D341Med (cell line): ENCODE measurements at places on chromosomes 6 and 20.

- no peak for DNase-seq
These were observed 28.4 kb downstream of the UQCC2 start for GRCh38 chr6:33683051-33683571.

- no peak for DNase-seq
These were observed 2.3 kb upstream of the HLA-DMA start for GRCh38 chr6:32954986-32955802.

GRCh38 chr6:2116496-2116895 lies 128.9 kb downstream of the GMDS start:
- DNase-seq: no peak

DNA sequence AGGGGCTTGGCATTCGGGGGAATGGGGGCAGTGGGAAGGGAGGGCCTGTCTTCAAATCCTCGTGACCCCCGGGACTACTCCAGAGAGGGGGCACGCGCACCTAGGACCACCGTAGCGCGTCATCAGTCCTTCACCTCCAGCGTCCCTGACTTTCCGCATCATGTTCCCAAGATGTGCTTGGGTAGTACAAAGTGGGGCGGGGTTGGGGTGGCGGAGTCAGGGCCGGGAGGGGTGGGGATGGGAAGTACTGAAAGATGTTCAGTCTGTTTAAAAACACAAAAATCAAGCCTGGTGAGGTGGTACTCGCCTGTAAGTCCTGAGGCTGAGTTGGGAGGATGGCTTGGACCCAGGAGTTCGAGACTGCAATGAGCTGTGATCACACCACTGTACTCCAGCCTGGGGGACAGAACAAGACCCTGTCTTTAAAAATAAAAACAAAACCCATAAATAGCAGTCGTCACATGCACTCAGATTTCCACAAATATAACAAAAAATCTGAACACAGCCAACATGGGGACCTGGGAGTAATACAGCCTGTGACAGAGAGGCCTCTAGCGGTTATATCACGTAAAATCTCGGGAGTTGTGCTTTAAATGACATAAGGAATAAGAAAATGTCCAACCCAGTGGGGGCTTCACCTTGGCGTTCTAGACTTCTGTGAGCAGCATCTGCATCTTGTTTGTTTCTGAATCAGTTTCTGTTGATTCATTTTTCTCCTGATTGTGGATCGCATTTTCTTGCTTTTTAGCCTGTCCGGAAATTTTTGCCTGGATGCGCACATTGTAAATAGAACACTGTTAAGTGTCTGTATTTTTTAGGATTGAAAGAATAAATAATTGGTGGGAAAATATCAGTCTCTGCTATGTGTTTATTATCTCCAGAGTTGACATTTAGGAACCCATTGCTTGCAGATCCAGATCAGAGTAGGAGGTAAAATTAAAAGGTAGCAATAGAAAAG lies 698 bp upstream of the LRP11 start:
- DNase-seq: peak; percentile 71

GRCh38 chr6:129730477-129731165 lies 20.6 kb upstream of the ARHGAP18 start:
- DNase-seq: no peak
